CD8-positive, alpha-beta memory T cell (primary cell): ENCODE measurements at places on chromosomes 5 and 9.

DNA sequence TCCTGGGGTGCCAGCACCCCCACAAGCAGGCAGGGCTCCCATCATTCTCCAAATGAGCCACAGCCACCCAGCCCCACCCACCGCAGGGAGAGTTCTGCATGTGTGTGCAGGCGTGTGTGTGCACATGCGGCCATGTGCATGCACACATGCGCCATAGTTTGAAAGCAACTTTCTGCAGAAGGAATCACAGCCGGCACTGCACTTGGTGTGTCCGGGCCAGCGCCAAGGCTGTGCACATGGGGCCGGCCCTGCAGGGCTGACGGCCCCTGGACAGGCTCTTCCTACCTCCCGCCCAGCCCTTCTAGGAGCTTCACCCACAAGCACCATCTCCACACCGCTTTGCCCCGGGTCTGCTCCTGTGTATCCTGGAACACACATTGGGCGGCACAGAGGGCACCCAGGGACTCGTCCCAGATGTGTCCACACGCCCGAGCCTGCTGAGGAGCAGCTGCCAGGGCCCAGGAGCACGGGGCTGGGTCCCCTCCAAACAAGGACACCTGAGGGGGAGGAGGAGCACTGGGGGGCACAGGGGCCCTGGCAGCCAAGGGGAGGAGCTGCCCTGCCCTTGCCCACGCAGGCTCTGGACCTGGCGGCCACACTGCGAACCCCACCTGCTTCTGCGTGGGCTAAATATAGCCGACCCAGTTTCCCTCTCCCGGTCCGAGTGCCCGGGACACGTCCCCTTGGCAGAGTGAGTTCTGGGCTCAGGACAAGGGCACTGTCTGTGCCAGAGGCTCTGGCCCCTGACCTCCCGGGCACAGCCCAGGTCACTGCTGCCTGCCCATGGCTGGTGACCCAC is 19.1 kb downstream of the TPPP start:
- peak; percentile 45 for DNase-seq

DNA sequence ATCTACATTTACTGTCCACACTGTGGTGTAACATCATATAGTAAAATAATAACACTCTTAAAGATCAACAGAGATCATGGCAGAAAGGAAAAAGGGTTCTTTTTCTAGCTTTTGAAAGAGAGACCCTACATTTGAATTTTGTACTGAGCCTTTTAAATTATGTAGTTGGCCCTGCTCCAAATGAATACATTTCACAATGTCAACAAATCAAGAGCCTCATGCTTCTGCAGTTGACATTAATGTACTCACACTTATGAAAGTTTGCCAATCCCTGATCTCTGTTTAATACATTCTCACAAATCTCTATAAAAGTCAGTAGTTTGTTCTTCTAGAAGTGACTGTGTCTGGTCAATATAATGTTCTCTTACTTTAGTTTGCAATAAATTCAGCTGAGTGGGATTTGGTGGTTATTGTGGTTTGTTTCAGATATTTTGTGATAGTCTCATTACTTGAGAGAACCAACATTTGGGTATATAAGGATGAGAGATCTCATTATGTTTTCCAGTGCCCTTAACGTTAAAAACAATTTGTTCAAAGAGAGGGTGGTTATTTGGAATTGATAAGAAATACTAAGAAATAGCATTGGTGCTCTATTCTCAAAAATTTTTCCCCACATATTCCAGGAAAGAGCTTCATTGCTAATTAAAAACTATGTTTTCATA is 277.8 kb upstream of the FTMT start:
- no peak for DNase-seq

DNA sequence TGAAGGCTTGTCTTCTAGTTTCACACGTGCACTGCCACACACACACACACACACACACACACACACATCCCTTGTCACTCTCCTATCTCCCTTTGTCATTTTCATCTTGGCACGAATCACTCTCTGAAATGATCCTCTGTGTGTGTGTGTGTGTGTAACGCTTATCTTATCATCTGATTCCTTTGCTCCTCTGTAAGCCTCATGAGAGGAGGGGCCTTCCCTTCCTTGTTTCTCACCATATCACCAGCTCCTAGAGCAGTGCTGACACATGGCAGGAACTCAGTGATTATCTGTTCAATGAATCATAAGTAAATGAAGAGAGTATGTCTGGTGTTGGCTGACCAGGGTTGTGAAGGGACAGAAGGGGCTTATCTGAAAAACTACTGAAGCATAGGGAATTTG is 53.3 kb downstream of the PDE4D start:
- no peak for DNase-seq

DNA sequence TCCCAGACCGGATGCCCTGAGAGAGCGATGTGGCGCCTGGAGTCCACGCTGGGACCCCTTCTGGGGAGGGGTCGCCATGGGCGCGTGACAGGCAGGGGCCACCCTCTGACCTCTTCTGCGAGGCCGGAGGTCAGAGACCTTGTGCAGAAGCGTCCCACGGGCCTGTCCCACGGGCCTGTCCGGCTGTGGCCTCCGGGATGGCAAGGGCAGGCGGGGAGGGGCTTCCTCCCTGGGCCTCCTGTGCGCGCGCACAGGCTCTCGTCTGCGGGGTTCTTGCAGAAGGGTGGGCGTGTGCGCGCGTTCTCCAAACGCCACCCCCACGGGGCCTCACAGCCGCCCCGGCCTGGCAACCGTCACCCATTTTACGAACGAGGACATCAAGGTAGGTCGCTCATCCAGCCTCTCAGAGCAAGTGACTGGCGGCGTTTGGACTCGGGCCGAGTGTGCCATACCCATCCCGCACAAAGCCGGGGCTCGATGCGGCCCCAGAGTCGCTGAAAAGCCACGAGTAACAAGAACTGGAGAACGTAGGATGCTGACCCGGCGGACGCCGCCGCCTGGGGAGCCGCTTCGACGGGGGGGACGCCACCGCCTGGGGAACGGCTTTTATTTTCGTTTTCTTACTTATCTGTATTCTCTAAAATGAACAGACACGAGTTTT is 897 bp downstream of the AHRR start:
- DNase-seq, result no peak

DNA sequence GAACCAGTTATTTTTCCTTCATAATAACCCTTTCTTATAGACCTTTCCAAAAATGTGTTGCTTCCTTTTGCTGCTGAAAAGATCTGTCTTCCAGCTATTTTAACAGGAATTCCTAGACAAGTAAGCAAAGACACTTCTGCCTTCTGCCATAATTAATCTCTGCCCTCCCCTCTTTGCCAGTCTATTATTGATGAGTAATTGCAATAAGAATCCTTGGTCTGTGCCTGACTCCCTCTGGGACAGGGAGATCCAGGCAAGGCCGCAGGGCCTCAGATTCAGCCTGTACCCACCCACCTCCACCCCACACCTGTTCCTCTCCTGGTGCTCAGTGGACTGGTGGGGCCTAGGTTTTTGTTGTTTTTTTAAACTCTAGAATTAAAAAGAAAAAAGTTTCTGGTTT is 8.3 kb downstream of the FOXD1 start:
- no peak for DNase-seq

- DNase-seq, result no peak
Measured at GRCh38 chr9:82543726-82544125, 519.2 kb downstream of the RASEF start.

- no peak for DNase-seq
Measured at GRCh38 chr5:11038772-11039171, 277.7 kb upstream of the DAP start.

- DNase-seq, result no peak
Measured at GRCh38 chr5:40734986-40735385, 20.8 kb downstream of the TTC33 start.

GRCh38 chr5:45089870-45090269 is 281.1 kb downstream of the MRPS30 start:
- no peak for DNase-seq

DNA sequence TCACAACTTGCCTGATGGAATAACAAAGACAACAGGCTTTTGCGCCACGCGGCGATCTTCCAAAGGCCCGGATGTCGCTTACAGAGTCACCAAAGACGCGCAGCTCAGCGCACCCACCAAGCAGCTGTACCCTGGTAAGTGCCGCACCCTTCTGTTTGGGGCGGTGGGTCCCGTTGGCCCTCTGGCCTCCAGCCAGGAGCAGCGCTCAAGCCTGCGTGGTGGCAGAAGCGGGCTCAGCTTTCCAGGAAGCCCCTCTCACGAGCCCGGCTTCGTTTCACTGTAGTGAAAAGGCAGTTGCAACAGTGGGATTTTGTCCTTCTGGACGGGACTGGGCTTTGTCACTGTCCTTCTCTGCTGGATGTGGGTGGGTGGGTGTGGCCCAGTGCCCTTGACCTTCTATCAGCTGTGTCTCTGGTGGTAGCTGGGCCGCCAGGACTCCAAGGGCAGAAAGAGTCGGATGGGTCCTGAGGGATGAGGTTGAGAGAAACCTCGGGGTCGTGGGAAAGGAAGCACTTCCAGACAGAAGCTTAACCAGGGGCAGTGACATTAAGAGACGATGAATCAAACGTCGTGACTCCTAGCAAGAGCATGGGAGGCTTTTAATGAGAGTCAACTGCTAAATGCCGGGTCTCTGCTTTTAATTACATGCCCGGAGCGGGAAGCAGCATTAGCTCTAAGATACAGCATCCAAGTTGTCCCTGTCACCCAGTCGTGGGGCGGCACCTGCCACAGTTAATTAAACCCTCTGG is 49.5 kb downstream of the COL5A1 start:
- DNase-seq, result no peak

DNA sequence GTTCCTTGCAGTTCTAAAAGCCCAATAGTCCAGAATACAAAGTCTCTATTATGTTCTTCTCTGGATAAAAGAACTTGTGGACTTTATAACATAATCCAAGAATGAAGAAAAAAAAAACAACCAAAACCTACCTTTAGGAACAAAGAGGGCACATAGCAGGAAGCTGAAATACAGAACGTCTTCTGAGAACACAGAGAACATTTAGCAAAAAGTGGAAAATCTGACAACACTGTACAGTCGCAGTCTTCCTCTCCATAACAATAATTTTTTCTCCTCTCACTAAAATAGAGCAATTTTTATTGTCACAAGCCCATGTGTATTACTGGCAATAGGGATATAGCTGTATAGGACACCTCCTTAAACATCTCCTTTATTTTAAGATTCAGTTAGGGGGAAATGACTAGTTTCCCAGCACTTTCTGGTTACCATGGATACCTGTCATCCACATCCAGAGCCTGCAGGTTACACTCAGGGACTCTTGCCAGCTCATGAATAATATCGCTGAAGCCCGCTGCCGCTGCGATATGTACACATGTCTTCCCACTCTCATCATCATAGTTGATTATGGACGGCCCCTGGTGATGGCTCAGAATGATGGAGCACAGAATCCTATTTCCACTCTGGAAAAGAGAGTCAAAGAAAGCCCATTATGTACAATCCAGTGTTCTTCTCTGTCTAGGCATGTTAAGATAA is 106.5 kb downstream of the ANKRD55 start:
- DNase-seq, result no peak

DNA sequence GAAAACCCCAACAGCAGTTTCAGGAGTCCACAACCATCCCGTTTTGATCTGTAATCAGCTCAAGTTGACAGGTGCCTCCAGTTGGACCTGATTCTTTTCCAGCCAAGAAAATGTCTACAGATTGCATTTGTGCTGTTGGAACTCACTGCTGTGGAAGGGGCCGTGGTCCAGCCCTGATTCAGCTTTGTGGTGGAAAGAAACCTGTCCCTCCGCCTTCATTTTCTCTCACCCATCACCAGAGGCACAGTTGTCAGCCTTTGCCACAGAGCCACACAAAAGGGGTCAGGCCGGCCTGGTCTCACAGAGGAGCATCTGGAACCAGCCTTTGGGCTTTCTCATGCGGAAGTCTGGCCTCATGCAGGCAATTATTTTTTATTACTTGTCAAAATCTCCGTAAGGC is 483.6 kb downstream of the GADD45G start:
- no peak for DNase-seq

- no peak for DNase-seq
Measured at GRCh38 chr9:92992549-92992948, 45.2 kb downstream of the FGD3 start.

DNA sequence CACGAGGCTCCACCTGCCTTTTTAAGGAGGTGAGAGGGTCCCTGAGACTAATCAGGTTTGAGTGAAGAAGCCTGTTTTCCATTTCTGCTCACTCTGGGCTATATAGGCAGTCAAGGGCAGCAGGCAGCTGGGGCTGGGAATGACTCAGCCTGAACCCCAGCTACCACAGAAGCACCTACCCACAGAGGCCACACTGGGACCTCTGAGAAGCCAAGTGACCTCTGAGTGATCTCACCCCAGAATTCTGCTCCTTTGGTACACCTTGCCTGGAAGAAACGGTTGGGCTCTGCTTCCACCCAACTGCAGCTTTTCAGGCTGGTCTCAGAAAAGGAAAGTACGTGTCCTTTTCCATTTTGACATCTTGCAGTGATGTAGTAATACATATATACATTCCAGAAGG is 6.8 kb downstream of the FAM219A start:
- no peak for DNase-seq

GRCh38 chr5:78718824-78719223 is 70.3 kb upstream of the LHFPL2 start:
- DNase-seq, result no peak

DNA sequence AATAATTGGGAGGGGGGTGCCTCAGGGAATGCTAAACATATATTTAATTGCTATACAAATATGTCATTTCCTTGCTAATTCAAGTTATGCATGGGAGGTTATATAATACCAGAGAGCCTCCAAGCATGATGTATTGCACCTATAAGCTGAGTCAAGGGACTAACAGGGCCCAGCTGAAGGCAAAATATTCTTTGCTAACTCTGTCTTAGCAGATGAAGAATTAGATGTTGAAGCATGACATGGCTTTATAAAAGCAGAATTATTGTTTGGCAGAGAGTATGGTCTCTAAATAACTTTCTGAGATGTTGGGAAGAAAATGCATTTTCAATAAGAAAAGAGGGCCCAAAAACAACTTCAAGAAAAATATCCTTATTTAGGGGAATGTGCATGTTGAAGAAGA is 60.4 kb downstream of the SGCD start:
- no peak for DNase-seq

- no peak for DNase-seq
Measured at GRCh38 chr5:6825678-6826244, 112.5 kb downstream of the TENT4A start.

DNA sequence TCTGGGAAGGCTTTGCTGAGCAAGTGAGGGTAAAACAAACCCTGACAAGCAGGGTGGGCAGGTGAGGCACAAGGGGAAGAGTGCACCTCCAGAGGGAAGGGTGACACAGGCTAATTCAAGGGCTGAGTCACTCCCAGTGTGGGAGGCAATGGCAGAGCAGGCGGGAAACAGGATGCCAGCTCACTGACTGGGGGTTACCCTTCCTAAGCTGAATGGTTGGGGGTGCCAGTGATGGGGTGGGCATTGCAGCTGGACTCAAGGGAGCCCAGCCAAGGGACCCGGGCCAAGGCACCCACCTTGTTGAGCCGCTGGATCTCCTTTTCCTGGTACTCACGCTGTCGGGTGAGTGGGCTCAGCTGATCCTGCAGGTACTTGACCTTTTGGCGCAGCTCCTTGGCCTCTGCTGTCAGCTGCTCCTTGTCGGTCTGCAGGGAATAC is 18.4 kb downstream of the GPX3 start:
- no peak for DNase-seq

- no peak for DNase-seq
Measured at GRCh38 chr5:74648835-74649293, 8.3 kb upstream of the ENC1 start.

- DNase-seq, result no peak
Measured at GRCh38 chr9:112921549-112921948, 30.9 kb upstream of the SLC46A2 start.
